Activated naive CD4-positive, alpha-beta T cell treated with Interleukin-2 at 50 U/mL for 16 hours (primary cell): ENCODE measurements at places on chromosomes 16 and 17.
A peak's percentile ranks its signal among the peaks of the same experiment; 100 is the strongest.

DNA sequence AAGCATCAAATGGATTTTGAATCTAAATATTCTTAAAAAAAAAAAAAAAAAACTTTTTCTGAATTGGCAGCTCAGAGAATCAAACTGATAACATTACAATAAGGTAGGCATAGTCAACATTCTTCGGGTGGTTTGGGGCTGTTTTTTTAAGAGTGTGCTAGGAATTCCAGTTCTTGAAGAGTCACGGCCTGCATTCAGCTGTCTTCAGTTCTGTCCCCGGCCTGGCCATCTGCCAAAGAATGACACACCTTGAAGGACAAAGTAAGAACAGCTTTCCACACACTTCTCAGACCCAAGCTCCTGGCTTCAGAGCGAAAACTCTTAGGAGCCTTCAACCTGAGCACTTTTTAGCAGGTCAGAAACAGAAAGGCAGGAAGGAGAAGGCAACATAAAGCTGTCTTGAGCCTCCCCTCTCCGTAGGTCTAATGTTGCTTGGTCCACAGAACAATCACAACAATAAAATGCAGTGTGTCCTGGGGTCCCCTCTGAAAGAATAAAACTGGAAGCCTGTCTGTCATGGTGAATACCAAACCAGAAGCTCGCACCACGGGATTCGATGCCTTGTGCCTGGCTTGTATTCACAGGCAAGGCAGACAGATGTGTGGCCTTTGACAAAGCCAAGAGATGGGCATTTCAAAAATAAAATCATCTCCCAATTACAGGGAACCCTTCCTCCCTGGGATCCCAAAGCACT lies 524.4 kb upstream of the ZFHX3 start:
- no peak for DNase-seq

GRCh38 chr17:5678171-5678570 lies 93.9 kb upstream of the NLRP1 start:
- DNase-seq, result no peak

DNA sequence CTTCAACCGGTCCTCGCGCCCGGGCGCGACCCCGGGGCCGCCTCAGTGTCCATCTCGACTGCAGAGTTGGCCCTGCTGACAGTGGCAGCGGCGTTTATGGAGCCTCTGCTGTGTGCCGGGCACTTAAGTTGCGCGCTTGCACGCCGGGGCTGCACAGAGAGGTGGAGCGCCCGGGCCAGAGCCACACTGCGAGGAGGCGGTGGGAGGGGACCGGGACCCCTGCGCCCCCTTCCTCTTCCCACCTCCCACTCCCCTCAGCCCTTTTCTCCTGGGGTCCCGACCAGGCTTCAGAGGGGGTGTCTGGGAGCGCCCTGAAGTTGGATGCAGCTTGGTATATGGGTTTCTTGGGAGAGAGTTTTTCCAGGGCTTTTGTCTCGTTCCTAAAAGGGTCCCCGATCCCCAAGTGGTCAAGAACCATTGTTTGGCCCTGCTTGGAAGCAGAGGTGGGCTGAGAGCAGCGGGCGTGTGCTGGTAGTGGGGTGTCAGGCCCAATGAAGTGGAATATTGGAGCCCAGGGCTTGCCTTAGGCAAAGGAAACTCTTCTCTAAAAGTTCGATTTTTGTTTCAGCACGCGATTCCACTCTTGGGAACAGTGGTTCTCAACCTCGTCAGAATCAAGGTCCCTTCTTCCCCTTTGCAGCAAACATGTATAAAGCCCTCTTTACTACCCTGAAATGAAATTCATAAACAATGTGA lies 605 bp downstream of the MRTFB start:
- DNase-seq, result no peak

DNA sequence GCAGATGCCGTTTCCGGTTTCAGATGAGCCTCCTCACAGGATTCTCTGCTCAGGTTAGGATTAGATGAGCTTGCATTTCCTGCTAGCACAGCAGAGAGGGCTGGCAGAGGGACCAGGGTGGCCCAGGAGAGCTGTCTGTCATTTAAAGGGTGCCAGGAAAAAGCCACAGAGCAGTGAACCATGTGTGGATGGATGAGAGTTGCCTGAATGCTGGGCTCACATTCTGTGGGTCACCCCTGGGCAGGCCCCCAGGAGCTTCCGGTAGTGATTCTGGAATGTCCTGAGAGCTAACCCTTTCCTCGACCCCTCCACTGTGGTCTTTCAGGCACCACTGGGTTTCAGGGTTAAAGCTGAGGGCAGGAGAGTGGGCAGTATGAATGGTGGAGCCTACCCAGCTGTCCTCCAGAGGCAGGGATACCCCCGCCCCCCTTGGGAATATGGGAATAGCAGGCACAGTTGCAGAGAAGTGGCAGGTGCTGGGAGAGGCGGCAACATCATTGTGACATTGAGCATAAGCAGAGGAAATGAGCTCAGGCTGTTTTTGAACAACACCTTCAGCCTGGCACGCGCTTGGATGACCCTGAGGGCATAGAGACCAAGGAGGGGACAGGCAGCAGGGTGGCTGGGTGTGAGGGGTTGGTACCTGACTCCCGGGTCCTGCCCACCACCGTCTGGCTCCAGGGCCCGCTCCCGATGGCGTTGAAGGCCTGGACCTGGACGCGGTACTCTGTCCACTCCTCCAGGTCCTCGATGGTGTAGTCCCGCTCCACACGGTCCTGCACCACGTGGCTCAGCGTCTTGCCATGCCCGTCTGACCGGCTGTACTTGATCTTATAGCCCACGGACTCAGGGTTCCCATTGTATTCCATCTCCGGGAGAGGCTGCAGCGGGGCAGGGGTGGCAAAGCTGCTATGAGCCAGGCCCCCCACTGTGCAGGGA lies 83.0 kb upstream of the CDC42EP4 start:
- DNase-seq, result no peak

GRCh38 chr16:82784573-82784968 lies 157.8 kb downstream of the CDH13 start:
- no peak for DNase-seq

DNA sequence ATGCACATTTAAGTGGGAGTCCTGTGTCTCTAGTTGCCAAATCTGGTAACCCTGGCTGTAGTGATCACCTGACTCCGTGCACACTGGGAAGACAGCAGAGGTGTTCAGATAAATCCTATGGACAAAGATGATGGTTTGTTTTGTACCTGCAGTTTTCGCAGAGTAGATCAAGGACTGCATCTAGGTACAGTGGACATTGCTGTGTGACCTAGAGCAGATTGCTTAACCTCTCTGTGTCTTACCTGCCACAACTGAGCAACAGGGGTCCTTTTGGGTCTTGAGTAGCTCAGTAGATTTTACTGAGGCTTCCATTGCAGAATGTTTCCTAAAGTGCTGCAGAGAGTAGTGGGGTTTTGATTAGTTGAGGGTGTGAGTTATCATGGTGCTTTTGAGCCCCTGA lies 160.8 kb downstream of the SHISA9 start:
- no peak for DNase-seq

- DNase-seq, result no peak
Measured at GRCh38 chr17:74098136-74099024, 105.1 kb upstream of the RPL38 start.

DNA sequence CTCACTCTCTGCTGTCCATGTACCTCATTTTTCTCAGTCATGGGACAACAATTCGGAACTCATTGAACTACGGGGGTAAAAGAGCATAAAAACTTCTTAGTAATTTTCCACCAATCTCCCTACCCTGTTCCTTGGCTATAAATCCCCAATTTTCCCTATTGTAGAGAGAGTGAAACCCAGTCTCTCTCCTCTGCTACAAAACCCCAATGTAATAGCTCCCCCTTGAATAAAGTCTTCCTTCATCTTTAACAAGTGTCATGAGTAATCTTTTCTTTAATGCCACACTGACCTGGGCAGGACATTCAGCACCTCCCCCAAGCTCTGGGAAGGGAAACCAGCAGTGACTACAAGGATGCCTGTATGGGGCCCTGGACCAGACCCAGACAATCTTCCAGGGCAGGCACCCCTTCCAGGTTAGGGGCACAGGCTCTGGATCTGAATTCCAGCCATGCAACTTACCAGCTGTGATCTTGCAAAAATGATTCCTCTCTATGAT lies 10.2 kb upstream of the EIF1 start:
- DNase-seq, result no peak

GRCh38 chr17:45325810-45326209 lies 9.0 kb upstream of the MAP3K14 start:
- no peak for DNase-seq

GRCh38 chr17:35890774-35891155 lies 10.6 kb upstream of the CCL5 start:
- DNase-seq, result peak; percentile 37

GRCh38 chr17:80832266-80832676 lies 159.4 kb upstream of the CHMP6 start:
- DNase-seq, result no peak

- no peak for DNase-seq
Measured at GRCh38 chr16:85600078-85600477, 13.0 kb upstream of the GSE1 start.

DNA sequence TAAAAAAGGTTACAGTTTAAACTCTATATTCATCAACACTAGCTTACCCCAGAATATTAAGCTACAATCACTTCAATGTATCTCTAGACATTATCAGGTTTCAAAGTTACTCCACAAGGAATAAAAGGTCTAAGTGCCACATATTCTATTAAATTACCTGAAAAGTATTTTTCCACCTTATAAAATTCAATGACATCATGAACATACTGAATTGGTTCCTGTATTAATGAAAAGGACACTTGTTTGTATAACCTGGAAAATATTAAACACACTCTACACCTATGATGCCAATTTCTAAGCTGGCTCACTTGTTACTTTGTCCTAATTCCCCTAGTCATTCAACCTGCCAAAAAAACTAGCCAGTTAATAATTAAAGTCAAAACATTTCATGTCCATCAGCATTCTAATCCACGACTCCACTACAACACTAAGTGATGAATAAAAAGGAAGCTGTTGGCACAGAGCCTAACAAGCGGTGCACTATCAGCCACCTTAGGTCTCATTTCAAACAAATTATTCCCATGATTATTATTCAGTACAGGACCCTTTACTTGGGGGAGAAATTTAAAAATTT lies 12.2 kb downstream of the MED13 start:
- DNase-seq, result no peak
